ENCODE measurements at places on chromosomes 5 and 9.

GRCh38 chr9:127771570-127772189 lies 6.8 kb downstream of the SH2D3C start:
- DNase-seq = no peak

GRCh38 chr9:17318821-17319320 lies 184.0 kb downstream of the CNTLN start:
- no peak for DNase-seq

DNA sequence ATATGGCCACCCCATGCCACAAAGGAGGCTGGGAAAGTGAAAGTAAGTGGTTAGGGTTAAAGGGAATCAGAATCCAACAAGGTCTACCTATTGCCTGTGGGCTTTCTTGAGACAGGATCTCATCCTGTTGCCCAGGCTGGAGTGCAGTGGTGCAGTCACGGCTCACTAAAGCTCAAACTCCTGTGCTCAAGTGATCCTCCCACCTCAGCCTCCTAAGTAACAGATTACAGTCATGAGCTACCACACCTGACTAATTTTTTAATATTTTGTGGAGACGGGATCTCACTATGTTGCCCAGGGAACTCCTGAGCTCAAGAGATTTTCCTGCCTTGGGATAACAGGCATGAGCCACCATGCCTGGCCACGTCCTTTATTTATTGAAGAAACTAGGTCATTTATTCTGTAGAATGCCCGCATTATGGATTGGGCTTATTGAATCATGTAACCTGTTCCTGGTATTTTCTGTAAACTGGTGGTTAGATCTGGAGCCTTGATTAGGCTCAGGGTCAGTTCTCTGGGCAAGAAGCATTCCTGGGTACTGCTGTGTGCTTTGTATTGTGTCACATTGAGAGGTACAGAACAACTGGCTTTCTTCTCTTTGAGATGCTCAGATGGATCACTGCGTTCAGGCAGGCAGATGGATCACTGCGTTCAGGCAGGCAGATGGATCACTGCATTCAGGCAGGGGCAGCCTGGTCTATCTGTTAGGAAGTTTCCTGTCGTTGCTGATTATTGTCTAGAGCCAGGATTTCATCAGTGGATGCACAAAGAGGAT lies 41.6 kb downstream of the ERGIC1 start:
- DNase-seq = no peak

DNA sequence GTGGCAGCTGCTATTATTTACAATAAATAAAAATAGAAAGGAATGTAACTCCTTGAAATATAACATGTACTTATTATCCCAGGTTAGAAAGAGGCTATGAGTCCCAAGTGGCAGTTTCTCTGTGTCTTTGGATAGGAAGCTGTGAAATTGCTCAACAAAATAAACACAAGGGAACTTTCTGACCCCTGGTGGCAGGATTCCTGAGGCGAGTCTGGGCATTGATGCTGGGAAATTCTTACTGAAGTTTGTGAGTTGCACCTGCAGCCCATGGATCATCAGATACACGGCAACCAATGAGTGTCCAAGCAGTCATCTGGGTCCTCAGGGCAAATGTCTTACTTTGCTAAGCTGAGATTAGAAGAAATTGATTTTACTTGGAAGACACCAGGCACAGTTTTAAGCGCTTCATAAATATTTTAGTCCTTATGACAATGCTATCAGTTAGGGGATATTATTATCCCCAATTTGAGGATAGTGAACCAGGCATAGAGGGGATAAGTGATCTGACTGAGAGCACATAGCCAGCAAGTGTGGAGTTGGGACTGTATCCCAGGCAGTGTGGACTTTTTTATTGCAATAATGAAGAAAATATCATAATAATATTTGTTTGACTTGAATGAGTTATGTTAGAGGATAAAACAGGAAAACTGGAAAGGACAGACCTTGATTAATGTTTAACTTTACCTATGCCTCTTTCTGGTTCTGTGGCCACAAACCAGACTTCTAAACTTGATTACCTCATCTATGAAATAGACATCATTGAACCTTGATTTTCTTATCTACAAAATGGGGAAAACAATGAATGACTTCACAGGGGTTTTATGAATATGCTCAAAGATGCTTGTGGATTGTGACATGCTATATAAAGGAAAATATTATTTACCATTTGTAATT lies 265.5 kb upstream of the ADAMTSL1 start:
- no peak for DNase-seq

GRCh38 chr5:171989276-171989675 lies 17.2 kb downstream of the FBXW11 start:
- no peak for DNase-seq

DNA sequence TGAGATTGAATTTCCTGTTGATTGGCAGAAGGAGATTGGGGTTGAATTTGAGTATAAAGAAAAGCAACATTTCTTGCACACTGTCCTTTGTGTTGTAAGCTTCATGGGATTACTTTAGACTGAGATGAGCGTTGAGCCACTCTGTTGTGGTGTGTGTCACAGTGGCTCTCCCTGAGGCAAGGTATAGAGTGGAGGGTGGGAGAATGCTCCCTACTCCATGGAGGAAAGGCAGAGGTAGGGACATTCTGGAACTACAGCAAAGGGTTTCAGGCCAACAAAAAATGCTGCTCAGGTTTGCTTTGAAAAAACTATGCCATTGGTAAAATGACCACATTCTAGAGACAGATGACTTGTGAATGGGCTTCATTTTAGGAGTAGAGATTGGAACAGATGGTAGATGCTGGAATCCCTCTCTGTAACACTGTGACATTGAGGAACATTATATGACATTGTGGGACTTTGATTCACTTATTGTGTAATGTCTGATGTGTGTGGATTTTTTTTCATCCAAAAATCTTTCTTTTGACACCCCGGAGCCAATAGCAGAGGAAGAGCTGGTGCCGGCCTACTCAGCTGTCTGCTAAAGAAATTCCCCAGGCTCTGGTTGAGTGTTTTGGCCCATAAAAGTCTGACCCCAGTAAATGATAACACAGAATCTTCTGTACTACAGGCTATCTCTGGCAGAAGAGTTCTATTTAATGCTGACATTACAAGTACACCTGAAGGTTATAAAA lies 6.2 kb upstream of the CEP120 start:
- no peak for DNase-seq

DNA sequence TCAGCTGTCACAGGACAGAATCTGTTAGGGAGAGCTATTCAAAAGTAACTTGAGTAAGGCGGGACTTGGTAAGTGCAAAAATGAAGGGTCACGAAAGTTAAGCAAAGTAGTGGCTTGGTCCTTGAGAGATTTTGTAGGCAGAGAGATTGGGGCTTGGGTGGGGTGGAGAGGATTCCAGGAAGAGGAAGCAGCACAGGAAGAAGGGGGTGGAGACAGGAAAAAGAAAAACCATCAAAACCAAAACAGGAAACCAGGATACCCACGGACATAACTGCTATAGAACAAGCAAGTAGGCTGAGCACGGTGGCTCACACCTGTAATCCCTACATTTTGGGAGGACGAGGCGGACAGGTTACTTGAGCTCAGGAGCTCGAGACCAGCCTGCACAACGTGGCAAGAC lies 3.7 kb downstream of the ROPN1L start:
- DNase-seq = no peak

DNA sequence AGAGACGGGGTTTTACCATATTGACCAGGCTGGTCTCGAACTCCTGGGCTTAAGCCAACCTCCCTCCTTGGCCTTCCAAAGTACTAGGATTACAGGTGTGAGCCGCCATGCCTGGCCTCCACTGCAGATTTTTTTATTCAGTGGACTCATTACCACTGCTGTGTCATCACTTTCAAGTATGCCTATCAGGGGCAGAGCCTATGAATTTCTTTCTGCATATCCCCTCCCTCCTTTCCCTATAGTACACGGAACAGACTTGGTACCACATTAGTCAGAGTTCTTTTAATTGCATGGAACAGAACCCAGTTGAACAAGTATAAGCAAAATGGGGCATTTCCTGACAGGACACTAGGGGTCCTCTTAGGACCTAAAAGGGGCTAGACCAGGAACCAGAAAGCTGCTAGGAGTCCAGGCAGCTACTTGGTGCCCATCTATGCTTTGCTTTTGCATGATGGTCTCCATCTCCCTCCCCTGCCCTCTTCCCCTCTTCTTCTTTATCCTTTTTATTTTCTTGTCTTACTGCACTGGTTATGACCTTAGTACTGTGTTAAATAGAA lies 5.8 kb downstream of the BSPRY start:
- no peak for DNase-seq

DNA sequence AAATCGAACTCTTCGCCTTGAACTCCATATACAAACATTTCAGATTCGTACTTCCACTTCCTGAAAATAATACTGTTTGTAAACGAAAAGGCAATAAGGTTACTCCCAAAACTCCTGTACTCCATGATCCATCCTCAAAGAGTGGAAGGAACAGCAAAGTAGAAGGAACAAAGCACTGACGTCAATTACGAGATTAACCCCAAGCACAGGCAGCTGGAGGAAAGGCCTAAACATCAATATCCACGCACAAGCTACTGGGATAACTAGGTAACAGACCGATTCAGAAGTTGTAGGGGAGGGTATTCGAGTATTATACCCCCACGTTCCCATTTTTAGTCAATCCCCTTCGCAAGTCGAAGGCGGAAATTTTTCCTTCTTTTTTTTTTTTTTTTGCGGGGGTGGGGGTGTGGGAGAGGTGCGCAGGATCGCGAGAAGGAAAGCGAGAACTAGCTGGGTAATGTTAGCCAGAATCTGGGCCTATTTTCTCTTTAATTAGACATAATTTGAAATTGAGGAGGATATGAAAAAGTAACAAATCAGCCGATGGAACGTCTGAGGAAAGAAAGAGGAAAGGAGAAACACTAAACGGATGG lies 909 bp downstream of the AFF4 start:
- no peak for DNase-seq

GRCh38 chr5:173035904-173036707 lies 20.0 kb upstream of the CREBRF start:
- no peak for DNase-seq

- no peak for DNase-seq
Measured at GRCh38 chr5:176787676-176788075, 22.7 kb upstream of the UNC5A start.

DNA sequence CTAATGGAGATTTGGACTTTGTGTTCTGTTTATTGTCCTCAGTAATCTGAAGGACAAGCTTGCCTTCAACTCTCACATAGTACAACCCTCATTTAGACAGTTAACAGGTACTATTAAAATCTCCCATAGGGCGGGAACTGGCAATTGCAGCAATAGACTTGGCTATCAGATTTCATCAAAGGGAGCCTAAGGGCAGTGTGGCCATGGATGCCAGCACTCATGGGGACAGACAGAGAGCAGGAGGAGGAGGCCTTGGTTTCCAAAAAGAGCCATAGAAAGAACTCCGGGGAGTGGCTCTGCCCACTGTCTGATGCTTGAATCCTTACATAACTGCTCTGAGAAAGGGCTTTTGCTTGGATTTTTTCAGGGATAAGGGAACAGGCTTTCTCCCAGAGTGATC lies 6.8 kb downstream of the SLC36A1 start:
- DNase-seq = no peak

DNA sequence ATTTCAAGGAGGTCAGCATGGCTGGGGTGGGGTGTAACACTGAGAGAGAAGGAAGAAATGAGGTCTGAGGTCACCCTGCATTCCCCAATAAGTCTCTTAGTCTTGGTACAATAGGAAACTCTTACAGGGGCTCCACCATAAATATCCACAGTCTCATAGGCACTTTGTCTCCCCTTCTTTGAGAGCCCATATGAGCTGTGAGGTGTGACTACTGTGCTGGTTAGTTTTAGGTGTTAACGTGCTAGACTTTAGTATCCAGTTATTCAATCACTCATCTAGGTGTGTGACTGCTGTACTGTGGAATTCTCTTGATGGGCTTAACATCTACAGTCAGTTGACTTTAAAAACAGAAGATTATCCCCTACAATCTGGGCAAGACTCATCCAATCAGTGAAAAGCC lies 378.1 kb upstream of the RFX3 start:
- no peak for DNase-seq

DNA sequence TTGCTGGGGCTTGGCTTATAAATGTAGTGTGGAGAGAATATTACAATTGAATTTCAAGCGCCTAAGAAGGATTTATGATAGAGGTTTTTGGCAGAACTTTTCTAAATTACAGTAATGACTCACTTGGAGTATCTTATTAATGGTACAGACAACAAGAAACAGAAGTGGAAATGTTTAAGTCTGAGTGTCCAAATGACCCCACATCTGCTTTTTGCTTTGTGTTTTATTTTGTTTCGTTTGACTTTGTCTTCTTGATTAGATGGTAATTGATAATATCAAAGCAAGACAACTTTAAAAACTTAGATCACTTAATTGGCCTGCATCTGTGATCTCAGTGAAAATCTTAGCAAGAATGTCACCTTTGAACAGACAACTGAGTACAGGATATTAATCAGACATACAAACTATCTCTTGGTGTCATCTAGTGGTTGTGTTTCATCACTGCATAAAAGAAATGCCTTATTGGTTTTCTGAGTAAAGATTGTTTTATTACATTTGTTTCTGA lies 577.4 kb downstream of the ISL1 start:
- DNase-seq = no peak

DNA sequence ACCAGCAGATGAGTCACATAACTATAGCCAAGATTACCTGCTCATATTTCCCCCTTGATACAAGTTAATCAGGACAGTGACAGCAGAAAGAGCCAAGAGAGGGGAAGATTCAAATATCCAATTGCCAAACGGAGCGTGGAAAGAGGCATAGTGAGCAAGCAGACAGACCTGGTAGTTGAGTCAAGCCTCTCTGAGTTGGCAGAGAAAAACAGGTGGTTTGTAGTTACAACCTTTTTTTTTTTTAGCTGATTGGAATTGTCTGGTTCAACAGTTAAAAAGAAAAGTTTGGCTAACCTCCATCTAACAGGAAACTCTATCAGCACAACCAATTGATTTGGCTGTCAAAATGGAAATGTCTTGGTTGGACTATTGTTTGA lies 272.1 kb downstream of the TLE1 start:
- no peak for DNase-seq

GRCh38 chr9:124631326-124631725 lies 124.1 kb upstream of the NR5A1 start:
- no peak for DNase-seq

- no peak for DNase-seq
Measured at GRCh38 chr5:135567661-135568060, 11.1 kb downstream of the CXCL14 start.

DNA sequence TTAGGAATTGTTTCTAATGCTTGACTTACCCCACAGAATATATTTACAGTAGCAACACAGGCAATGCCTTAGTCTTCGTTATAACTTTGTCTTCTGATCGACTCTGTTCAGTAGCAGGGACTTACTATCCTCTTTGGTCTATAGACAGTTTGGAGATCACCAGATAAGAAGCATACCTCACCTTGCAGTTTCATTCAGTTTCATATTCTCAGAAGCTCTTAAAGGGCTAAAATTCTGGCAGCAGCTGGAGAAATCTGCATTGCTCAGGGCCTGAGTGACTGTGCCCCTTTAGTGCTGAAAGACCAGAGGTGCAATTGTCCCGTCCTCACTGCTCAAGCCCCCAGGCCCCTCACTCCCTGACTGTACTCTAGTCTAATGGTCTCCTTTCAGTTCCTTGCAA lies 26.0 kb downstream of the ZBTB43 start:
- no peak for DNase-seq
